LHCN-M2 (cell line): ENCODE measurements at places on chromosomes 12 and 14. TPM values are rescaled to one million over a fixed set of nuclear protein-coding genes. Genes with fewer than 3 reads are reported as not detected.
A peak's percentile ranks its signal among the peaks of the same experiment; 100 is the strongest.

The NRIP2 gene
- not detected in 2 replicates for total RNA-seq

The APOLD1 gene
- 8.0 and 9.3 TPM in 2 replicates for total RNA-seq

The PROX2 gene
- not detected in 2 replicates for total RNA-seq

The IL22 gene
- not detected in 2 replicates for total RNA-seq

DNA sequence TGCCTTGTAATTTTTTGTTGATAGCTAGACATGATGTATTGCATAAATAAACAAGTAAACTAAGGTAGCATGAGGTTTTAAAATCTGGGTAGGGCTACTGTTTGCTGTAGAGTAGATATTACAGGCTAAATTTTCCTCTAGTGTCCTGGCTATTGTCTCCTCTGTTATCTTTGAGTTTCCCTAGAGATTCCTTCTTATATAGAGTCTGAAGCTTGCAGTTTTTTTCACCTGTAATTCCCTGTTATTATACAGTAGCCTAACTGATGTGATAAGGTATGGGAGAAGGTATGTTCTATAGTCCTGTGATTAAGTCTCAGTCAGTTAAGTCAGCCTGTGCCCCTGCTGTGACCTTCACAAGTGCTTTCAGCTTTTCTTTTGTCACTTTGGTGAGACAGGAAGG, 9.5 kb downstream of the ETFBKMT start:
- no peak for DNase-seq

DNA sequence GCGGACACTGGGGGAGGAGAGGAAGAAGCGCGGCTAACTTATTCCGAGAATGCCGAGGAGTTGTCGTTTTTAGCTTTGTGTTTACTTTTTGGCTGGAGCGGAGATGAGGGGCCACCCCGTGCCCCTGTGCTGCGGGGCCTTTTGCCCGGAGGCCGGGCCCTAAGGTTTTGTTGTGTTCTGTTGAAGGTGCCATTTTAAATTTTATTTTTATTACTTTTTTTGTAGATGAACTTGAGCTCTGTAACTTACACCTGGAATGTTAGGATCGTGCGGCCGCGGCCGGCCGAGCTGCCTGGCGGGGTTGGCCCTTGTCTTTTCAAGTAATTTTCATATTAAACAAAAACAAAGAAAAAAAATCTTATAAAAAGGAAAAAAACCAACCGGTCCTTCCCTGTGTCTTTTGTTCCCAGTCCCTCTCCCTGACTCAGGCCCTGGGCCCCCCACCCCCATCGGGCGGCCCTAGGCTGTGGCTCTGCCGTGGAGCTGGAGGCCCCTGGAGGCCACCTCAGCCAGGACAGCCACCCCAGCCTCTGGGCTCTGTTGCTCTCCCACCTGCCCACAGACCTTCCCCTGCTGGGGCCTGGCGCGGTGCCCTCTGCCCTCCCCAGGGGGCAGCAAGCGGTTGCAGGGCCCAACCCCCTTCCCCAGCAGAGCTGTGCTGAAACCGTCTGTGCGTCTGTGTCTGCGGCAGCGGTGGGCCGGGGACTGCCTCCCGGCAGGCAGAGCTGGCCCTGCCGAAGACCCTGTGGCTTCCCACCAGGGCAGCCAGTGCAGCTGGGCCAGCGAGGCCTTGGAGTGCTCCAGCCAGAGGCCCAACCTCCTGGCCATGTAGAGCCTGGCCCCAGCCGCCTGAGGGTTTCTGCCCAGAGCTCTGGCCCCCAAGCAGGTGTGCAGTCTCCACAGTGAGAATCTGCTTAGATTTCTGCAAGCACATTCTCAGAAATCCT, 4.0 kb upstream of the CRIP2 start:
- DNase-seq, result no peak

- DNase-seq, result no peak
Observed at GRCh38 chr14:65256714-65257113, 154.4 kb upstream of the MAX start.

GRCh38 chr14:55502746-55503284, 62.4 kb upstream of the TBPL2 start:
- no peak for DNase-seq

- no peak for DNase-seq
Observed at GRCh38 chr14:38973083-38973700, 129.8 kb downstream of the SEC23A start.

GRCh38 chr12:6638305-6638704, 2.5 kb upstream of the LPAR5 start:
- no peak for DNase-seq

GRCh38 chr14:68084256-68084655, 264.7 kb downstream of the RAD51B start:
- no peak for DNase-seq

- DNase-seq, result no peak
Observed at GRCh38 chr14:69712599-69713088, 54.3 kb upstream of the SRSF5 start.

DNA sequence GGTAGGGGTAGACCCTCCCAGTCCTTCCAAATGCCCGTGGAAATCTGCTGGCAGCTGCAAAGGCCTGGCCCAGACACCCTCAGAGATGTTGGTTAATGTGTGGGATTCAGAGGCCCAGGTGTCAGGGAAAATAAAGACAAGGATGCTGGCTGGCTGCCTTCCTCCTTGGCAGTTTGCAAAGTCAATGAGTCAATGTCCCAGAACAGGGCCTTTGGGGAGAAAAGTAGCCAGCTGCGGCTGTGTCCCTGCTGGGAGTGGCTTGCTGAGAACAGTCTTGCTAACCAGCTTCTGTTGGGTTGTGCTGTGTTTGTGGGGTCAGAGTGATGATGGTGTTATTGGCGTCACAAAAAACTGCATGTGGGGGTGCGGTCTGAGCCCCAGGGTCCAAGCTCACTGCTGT, 29.2 kb downstream of the GLRX5 start:
- peak; percentile 81 for DNase-seq

- no peak for DNase-seq
Observed at GRCh38 chr14:52313462-52313861, 650 bp upstream of the PTGER2 start.

GRCh38 chr14:69632164-69632563, 20.8 kb downstream of the SUSD6 start:
- no peak for DNase-seq

GRCh38 chr12:64184216-64184615, 37.9 kb downstream of the KICS2 start:
- DNase-seq, result peak; percentile 27

DNA sequence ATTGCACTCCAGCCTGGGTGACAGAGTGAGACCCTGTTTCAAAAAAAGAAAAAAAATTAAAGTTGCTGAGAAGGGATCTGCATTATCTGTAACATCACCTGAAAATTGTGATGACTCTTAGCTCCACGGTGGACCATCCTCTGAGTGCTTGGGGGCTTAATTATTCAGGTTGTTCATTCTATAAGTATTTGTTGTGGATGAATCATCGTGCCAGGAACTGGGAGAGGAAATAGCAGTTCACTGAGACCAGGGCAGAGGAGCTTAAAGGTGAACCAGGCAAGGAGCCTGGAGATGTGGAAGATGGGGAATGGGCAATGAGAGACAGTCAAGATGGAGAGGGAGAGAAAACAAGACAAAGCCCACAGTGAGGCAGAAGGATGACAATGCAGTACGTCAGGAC, 25.5 kb upstream of the GSC start:
- DNase-seq, result no peak

GRCh38 chr12:80272387-80272915, 171.6 kb upstream of the PTPRQ start:
- DNase-seq, result no peak
